Activated naive CD4-positive, alpha-beta T cell (primary cell): ENCODE measurements at places on chromosomes 16 and 17.
A peak's percentile ranks its signal among the peaks of the same experiment; 100 is the strongest.

- no peak for DNase-seq
These were observed 16.7 kb upstream of the HLF start for GRCh38 chr17:55248077-55248476.

DNA sequence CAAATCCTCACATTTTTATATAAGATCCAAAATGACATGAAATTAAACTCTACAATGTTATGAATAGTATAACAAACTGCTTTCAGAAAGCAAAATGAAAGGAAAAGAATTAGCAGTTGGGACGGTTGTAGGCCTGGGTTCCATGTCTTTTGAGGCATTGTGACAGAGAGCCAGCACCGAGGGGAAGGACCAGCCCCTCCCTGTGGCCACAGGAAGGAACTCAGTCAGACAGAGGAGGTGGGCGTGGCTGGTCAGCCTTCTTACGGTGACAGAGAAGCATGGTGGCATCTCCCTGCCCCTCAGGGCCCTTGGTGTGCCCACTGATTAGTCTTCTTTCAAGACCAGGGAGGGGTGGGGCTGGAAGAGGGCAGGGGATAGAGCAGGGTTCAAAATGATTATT lies 5.7 kb downstream of the ZNF319 start:
- no peak for DNase-seq

GRCh38 chr16:30658731-30659506 lies 688 bp downstream of the FBRS start:
- no peak for DNase-seq

DNA sequence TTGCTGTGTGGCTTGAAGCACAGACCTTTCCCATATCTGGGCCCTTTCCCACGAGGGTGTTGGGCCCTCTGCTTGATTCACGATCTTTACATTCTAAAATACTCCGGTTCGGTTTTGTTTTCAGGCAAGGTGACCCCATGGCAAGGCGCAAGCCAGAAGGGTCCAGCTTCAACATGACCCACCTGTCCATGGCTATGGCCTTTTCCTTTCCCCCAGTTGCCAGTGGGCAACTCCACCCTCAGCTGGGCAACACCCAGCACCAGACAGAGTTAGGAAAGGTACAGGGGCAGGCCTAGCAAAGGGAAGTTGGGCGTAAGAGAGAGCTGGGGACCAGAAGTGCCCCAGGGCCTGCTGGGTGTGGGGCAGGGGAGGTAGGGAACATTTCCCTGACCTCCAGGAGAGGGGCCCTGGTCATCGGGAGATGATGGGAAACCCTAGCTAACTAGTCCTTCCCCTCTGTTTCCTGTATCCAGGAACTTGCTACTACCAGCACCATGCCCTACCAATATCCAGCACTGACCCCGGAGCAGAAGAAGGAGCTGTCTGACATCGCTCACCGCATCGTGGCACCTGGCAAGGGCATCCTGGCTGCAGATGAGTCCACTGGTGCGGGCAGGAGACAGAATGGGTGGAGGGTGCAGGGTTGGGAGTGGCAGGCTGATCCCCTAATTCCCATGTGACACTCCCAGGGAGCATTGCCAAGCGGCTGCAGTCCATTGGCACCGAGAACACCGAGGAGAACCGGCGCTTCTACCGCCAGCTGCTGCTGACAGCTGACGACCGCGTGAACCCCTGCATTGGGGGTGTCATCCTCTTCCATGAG lies 1.4 kb downstream of the ALDOA start:
- no peak for DNase-seq

- DNase-seq = no peak
These were observed 15.1 kb downstream of the NOD2 start for GRCh38 chr16:50708373-50709060.

DNA sequence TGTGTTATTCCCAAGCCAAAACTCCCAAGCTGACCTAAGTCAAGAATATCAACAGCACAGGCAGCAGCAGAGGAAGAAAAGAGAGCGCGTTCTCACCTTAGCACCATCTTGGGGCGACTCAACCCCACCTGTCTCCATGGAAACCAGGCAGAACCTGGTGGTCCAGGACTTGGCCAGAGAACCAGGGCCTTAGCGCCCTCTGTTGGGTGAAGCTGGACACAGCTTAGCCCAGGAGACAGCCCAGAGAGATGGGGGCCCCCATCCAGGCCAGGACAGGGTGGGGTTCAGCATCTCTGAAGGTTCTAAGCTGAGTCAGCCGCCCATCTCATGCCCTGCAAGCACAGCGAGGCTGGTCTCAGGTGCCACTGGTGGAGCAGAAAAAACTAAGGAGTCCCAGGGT lies 60.1 kb upstream of the TMEM132E start:
- no peak for DNase-seq

DNA sequence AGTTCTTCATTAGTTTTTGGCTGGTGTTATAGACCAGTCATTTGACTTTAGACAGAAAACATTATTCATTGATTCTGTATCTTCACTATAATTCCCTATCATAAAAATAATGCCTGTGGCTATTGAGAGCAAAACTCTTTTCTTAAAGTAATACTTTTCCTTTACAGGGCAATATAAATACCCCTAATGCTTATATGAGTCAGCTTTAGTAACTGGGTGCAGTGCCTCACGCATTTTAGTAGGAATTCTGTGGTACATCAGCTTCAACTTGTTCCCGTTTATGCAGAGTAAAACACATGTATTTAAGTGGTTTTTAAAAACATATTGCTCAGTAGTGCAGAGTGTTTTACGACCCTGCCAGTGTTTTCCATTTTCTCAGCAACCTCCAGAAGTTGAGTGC lies 68.1 kb downstream of the SEC14L1 start:
- no peak for DNase-seq

- no peak for DNase-seq
These were observed 190.4 kb downstream of the USP22 start for GRCh38 chr17:20852239-20852989.

- DNase-seq = peak; percentile 14
These were observed 11.7 kb downstream of the ABCC1 start for GRCh38 chr16:15961060-15961511.

DNA sequence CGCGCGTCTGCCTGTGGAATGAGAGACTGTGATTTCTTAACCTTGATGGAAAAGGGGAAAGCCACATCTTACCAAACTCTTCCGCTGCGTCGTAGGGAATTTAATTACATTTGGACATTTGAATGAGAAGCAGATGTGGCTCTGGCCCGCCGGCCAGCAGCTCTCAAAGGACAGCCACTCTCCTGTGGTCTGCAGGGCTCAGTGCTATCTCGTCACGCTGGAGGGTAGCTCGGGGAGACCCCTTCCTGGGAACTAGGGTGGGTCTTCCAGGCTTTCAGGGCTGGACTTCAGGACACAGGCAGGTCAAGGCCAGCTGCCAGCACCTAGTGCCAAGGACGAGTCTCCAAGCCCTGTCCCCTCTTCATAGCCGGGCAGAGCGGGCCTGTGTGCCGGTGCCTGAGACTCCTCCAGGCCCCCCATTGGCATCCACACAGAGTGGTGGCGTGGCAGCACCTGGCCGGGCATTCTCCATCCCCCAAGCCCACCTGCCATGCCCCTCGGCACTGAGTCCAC lies 15.9 kb upstream of the TBX2 start:
- no peak for DNase-seq

- no peak for DNase-seq
These were observed 20.8 kb upstream of the MYO15B start for GRCh38 chr17:75566834-75567233.

- no peak for DNase-seq
These were observed 27.4 kb downstream of the TMC6 start for GRCh38 chr17:78101112-78101511.

- no peak for DNase-seq
These were observed at the start of gene MYL4 for GRCh38 chr17:47208744-47209488. Gene MYL4 (plus strand): TSS chr17:47209348. CDS start chr17:47209423, 75 bp downstream.

- DNase-seq = no peak
These were observed 2.1 kb downstream of the P2RX5 start for GRCh38 chr17:3693829-3694231.

- DNase-seq = peak; percentile 22
These were observed 662 bp downstream of the COTL1 start for GRCh38 chr16:84617041-84617790.

GRCh38 chr17:76968707-76969597 lies 100.7 kb downstream of the MGAT5B start:
- DNase-seq = peak; percentile 24

DNA sequence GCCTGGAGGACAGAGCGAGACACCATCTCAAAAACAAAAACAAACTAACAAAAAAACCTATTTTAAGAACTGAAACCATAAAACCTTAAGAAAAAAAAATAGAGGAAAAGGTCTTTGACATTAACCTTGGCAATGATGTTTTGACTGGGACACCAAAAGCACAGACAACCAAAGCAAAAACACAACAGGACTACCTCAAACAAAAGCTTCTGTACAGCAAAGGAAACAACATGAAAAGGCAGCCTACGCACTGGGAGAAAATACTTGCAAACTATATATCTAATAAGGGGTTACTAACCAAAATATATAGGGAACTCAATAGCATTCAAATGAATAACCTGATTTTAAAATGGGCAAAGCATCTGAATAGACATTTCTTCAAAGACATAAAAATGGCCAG lies 32.3 kb downstream of the CDR2 start:
- DNase-seq = no peak

- no peak for DNase-seq
These were observed 3.9 kb upstream of the CDT1 start for GRCh38 chr16:88799569-88800276.

- no peak for DNase-seq
These were observed 50.1 kb downstream of the RNF112 start for GRCh38 chr17:19461116-19461515.

DNA sequence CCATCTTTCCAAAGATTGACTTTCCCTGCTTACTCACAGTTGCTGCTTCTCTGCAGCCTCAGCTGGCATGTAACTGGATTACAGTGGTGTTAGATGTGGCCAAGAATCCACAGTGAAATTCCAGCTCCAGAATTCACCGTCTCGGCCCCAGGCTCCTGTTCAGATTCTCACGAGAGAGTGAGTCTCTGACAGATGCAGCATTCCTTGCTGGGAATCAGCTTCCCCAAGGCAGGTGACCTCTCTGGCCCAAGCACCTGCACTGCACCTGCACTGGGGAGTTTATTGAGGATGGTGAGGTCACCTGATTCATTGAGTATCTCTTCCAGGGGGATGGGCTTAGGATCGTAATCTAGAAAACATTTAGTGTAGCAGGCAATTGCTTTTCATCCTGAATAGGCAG lies 600.5 kb upstream of the RBFOX1 start:
- DNase-seq = no peak

DNA sequence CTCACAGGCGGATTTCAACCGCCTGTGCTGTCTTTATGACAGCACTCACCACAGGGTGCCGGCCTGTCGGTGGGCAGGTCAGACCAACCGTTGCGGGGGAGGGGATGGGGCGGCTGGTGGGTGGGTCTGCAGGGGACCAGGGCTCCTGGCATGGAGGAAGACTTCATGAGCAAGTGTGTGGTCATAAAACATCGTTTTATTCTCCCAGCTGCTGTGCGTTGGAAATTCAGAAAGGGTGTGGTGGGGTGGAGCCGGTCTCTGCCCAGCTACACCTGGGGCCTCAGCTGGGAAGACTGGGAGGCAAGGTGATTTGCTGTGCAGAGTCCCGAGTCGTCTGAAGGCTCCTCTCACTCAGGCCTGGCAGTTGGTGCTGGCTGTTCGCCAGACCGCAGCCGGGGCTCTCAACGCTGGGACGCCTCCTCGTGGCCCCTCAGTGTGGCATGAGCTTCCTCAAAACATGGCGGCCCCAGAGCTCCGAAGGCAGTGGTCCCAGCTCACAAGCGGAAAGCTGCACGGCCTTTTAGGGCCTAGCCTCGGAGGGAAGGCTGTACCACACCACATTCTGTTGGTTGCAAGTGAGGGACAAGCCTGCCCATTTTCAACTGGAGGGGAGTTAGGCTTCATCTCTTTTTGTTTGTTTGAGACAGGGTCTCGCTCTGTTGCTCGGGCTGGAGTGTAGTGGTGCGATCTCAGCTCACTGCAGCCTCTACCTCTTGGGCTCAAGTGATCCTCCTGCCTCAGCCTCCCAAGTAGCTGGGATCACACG lies 45.8 kb upstream of the GSE1 start:
- DNase-seq = no peak

GRCh38 chr17:60573236-60574051 lies 26.5 kb upstream of the PPM1D start:
- DNase-seq = no peak

DNA sequence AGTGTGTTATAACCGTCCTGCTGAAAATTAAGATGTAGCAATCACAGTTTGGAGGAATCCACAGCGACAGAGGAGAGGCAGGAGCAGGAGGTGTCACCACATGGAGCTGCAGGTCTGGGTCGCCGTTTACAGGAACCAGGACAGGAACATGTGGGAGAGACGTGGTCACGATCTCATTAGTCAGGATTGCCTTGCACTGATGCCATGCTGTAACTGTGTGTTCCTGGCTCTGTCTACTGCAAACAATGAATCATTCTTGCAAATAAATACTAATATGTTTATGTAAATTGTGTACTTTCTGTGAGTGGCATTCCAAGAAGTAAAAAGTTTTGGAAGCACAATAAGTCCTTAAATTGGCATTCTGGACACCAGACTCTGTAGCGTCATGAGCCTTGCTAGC lies 271.8 kb downstream of the CPPED1 start:
- no peak for DNase-seq

DNA sequence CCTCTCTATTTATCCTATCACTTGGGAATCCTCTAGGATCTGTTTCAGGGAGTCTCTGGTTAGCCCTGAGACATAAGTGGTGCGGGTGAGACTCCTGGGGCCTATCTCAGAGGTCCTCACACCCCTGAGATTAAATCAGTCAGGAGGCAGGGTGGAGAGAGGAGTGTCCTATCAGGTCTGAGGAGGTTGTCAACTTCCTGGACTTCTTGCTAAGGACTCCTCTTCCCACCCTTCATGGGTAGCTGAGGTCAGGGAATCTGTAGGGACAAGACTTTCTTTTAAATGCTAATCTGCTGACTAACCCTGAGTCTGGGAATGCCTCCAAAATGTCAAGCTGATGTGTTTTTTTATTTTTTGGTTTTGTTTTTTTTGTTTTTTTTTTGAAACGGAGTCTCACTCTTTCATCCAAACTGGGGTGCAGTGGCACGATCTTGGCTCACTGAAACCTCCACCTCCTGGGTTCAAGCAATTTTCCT lies 6.6 kb upstream of the ARMC5 start:
- DNase-seq = no peak

GRCh38 chr17:35906191-35906925 lies 24.2 kb downstream of the RDM1 start:
- DNase-seq = no peak

DNA sequence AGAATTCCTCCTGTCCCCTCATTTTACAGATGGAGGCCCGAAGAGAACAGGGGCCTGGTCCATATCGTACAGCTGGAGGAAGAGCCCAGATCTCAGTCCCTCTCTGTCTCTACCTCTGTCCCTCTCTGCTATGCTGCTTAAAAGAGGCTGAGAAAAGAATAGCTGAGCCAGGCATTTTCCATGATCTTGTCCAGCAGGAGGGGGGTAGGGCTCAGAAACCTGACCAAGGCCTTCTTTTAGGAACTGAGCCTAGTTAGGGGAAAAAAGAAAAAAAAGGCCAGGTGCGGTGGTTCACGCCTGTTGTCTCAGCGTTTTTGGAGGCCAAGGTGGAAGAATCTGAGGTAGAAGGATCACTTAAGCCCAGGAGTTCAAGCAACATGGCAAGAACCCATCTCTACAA lies 84.2 kb downstream of the MGAT5B start:
- DNase-seq = no peak
